ENCODE measurements at places on chromosomes 7 and 10.

GRCh38 chr7:140696024-140696679, 356 bp upstream of the NDUFB2 start:
- peak; percentile 94 for DNase-seq

GRCh38 chr7:113143486-113144257, 25.3 kb upstream of the SMIM30 start:
- no peak for DNase-seq

DNA sequence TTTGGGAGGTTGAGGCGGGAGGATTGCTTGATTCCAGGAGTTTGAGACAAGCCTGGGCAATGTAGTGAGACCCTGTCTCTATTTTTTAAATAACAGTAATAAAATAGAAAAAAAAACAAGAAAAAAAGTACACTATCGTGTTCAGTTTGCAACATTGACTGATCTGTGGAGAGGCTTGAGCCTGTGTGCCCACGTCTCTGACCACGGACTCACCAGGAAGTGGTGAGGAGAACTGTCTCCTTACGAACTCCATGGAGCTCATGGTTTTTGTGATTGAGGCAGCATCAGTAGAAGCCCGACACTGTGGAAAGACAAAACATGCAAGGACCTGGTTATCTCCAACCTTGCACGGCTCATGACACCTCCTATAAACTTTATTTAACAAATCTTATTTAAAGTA, 23.9 kb upstream of the DNAJB6 start:
- DNase-seq: no peak

- DNase-seq: no peak
These were observed 47.8 kb upstream of the FRMD4A start for GRCh38 chr10:14378387-14378960.

- no peak for DNase-seq
These were observed 153.0 kb downstream of the WNT2 start for GRCh38 chr7:117169907-117170306.

DNA sequence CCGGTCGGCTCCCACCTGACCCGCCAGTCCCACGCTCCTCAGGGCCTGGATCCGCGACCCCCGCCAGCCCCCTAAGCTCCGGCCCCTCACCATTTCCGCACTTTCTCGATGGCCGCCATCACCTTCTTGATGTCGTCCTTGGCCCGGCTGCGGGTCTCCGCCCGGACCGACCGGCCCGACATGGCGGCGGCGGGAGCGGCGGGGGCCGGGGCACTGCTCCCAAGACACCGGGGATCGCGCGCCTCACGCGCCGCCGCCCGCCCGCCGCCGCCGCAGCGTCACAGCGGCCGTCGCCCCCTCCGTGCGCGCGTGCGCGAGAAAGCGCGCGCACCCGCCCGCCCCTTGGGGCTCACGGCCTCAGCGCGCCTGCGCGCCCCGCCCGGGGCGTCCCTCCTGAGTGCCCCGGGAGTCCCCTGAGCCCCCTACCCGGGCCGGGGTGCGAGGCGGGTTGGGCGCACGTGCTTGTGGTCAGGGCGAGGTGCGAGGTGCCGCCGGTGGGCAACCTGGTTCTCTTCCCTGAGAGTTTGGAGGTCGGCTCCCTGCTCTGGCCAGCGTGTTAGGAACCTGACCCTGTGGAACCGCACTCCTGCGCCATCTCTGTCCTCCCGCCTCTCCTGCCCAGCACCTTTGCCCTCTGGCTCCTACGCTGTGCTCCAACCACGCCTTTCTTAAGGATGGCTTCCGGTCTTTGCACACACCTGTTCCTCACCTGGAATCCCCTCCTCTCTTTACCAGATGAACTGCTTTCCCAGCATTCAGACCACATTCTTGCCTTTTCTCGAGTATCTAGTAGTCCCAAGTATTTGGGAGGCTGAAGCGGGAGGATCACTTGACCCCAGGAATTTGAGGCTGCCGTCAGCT, at the start of gene BCL7B:
Gene BCL7B, minus strand, starts transcription at position 294 of the 861 bp plus-strand sequence. Its CDS starts 112 bp downstream, at position 182.
- DNase-seq: peak; percentile 70

- DNase-seq: no peak
These were observed 12.5 kb downstream of the HABP2 start for GRCh38 chr10:113565364-113565763.

DNA sequence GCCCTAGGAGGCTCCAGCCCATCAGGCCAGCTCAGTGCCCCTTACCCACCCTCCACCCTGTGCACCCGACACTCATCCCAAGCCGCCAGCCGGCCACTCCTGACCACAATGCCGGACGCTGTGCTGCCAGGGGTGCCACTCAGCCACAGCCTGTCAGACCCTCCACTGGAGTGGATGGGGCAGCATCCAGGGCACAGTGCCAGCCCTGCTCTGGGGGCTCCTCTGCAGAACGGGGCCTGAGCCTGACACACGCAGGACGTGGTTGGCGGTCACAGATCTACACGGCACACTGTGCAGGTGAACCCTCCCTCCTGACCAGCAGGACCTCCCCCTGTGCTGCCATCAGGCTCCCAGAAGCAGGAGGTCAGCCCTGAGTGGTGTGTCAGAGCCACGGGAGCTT, 114.7 kb downstream of the MAD1L1 start:
- DNase-seq: no peak

- no peak for DNase-seq
These were observed 30.4 kb downstream of the MDFIC start for GRCh38 chr7:114952296-114952695.

DNA sequence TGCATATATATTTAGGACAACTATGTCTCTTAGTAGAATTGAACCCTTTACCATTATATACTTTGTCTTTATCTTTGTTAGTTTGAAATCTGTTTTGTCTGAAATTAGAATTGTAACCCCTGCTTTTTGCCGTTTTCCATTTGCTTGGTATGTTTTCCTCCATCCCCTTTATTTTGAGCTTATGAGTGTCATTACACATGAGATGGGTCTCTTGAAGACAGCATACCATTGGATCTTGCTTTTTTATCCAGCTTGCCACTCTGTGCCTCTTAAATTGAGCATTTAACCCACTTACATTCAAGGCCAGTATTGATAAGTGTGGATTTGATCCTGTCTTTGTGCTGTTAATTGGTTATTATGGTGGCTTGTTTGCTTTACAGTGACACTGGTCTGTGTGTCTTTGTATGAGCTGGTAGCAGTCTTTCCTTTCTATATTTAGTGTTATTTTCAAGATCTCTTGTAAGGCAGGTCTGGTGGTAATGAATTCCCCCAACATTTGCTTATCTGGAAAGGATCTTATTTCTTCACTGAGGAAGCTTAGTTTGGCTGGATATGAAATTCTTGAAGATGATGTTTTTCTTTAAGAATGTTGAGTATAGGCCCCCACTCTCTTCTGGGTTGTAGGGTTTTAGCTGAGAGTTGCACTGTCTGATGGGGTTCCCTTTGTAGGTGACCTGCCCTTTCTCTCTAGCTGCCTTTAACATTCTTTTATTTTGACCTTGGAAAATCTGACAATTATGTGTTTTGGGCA, 149.5 kb downstream of the AHR start:
- no peak for DNase-seq

DNA sequence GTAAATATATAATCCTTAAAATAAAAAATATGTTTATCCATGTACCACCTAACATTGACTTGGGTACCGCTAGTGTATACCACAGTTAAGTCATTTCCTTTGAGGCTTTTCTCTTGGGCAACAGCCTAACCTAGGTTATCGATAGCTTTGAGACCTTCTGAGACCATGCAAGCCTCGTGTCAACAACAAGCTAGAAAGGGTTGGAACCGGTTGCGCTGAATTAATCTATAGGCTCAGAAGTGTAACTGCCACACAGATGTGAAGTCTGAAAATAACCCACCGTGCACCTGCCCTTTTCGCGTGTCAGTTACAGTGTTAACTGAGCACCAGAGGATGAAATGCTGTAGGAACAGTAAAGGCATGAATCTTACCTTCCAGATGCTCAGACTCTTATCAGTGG, 59.8 kb downstream of the ARID5B start:
- no peak for DNase-seq

DNA sequence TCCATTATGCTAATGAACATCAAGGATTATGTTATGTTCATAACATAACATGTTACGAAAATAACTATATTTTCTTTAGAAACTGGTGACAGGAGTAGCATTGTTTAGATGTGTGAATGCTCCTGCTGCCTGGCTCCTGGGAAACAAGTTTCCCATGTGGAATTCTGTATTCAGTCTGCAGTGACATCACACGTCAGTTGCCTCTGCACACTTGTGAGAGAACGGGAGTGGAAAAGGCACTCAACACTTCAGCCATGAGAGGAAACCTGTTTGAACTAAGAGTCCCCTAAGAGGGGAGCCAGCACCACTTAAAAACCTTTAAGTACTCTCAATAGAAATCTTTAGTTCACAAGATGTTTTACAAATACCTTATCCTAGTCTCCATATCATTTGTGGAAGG, 140.3 kb upstream of the FAM20C start:
- DNase-seq: no peak

- DNase-seq: no peak
These were observed 233.1 kb upstream of the CSTF2T start for GRCh38 chr10:51932530-51932929.

Data from stimulated activated naive CD4-positive, alpha-beta T cell treated with Interleukin-2 at 50 U/mL for 16 hours (primary cell).